ENCODE measurements at places on chromosomes 7 and 10. TPM values are rescaled to one million over a fixed set of nuclear protein-coding genes. Genes with fewer than 3 reads are reported as not detected.

The ZP3 gene
- total RNA-seq: not detected

The NXPH1 gene
- total RNA-seq: not detected

The TAS2R4 gene
- 4.2 TPM for total RNA-seq

The ZPBP gene
- not detected for total RNA-seq

The EXOC6 gene
- 54.8 TPM for total RNA-seq
